Stimulated activated effector memory CD8-positive, alpha-beta T cell treated with anti-CD3 and anti-CD28 coated beads, Interleukin-12 subunit alpha, Interleukin-12 subunit beta, amount 100 ng/mL, for 72 hours (primary cell): ENCODE measurements at places on chromosomes 6 and 20.

- DNase-seq: no peak
Observed at GRCh38 chr6:136546331-136546730, 3.9 kb downstream of the MAP7 start.

- no peak for DNase-seq
Observed at GRCh38 chr6:43992783-43993644, 134.2 kb downstream of the MRPL14 start.

DNA sequence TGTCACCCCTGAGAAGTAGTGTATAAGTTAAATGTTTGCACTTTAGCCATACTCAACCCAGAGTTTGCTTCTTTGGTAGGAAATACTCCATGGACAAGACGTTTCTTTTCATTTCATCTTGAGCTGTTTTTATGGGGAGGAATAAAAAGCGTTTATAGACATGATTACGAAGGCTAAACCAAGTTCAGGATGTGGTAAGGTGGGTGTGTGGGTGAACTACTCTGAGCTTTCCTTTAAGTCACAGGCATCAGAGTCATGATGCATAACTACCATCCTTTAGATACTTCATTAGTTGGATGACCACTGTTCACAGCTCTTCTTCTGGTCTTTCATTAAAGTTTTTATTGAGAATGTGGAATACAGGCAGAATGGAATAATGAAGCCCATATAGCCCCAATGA, 48.9 kb downstream of the EBF4 start:
- DNase-seq: no peak

- DNase-seq: peak; percentile 78
Observed at GRCh38 chr6:70884074-70884983, 72.5 kb downstream of the B3GAT2 start.

- no peak for DNase-seq
Observed at GRCh38 chr6:129996387-129996786, 22.0 kb upstream of the L3MBTL3 start.

GRCh38 chr6:143733510-143733909, 55.7 kb downstream of the PHACTR2 start:
- no peak for DNase-seq

DNA sequence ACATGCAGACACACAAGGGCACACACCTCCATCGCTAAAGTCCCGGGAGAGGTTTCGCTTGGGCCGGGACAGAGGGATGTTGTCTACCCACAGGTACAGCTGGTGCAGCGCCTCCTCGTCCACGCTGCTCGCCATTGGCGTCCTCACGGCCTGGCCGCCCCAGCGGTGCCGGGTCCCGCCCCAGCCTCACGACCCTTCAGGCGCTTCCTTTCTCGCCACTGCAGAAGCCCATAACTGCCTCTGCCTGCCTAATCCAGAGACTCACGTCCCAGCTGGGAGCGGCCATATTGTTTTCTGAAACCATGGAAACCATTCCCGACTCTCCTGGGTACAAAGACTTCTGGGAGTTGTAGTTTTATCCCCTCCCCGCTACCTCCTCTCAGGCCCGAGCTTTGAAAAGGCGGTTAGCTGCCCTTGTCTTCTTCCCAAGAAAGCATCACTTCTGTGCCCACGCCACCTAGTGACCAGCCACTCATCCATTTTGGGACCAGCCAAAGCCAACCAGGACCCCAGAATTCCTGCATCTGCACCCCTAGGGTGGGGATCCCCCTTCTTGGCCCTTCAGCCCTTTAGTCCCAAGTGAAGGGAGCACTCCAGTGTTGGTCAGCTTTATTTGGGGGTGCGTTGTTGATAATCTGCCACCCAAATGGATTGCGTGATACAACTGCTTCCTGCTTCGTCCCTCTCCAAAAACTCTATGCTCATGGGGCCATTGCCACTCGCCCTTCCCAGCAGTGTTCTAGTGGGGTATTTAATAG, at the start of gene SPEF1:
SPEF1 (minus strand) TSS at position 296 of the 758 bp plus-strand sequence; CDS start at position 135, 161 bp downstream.
- peak; percentile 67 for DNase-seq

DNA sequence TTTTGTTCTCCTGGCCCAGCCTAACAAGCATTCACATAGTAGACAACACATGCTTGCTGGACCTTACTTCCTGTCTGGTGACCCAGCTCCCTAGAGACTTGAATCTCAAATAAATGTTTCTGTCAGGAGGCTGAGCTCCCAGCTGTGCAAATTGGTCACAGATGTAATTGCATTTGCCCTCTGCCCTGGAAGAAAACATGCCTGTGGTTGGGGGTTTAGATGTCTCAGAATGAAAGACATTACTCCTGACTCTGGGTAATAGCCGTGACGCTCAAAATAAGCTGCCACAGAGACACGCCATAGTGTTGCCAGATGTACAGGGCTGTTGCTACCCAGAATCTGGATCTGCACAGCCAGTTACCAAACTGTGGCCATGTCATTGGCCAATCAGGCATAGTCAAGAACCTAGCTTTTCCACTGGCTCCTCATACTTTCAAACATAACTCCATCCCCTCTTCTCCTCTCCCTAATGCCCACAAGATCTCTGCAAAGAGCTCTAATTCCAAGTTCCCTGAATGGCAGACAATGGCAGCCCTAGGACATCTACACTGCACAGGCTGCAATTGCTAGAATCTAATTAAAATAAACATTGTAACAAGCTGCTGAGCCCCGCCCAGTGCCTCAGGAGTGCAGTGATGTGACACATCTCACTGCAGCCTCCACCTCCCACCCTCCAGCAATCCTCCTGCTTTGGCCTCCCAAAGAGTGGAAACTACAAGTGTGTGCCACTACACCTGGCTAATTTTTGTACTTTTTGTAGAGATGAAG, 32.8 kb upstream of the GMPR start:
- no peak for DNase-seq

- no peak for DNase-seq
Observed at GRCh38 chr6:14710421-14710820, 535.4 kb upstream of the JARID2 start.
